ENCODE measurements at places on chromosomes 11 and 22. TPM values are rescaled to one million over a fixed set of nuclear protein-coding genes. Genes with fewer than 3 reads are reported as not detected.

PNPLA3 gene
- total RNA-seq = 0.73 TPM

GGT5 gene
- total RNA-seq = 2.5 TPM

TMEM191B gene
- 2.3 TPM for total RNA-seq

ANGPTL5 gene
- total RNA-seq = not detected

DMC1 gene
- total RNA-seq = 6.1 TPM

QSER1 gene
- total RNA-seq = 20.5 TPM

EED gene
- total RNA-seq = 28.3 TPM

OPCML gene
- not detected for total RNA-seq

TCN1 gene
- 0.50 TPM for total RNA-seq

OSBP2 gene
- total RNA-seq = 11.1 TPM

PATE2 gene
- total RNA-seq = not detected

IFITM10 gene
- total RNA-seq = 1.0 TPM

CRKL gene
- total RNA-seq = 23.0 TPM

GGTLC3 gene
- not detected for total RNA-seq

BIRC2 gene
- 28.5 TPM for total RNA-seq

CRYBA4 gene
- not detected for total RNA-seq

SHISAL1 gene
- 5.8 TPM for total RNA-seq

UNC93B1 gene
- 74.8 TPM for total RNA-seq

PDGFB gene
- total RNA-seq = 2.8 TPM

POLDIP3 gene
- total RNA-seq = 40.0 TPM

MYEOV gene
- 92.4 TPM for total RNA-seq

APOBEC3B gene
- 30.2 TPM for total RNA-seq

MS4A15 gene
- not detected for total RNA-seq

MYO7A gene
- 1.1 TPM for total RNA-seq

CCDC87 gene
- total RNA-seq = 0.60 TPM

SLC29A2 gene
- 4.9 TPM for total RNA-seq

ARHGAP8 gene
- 1.9 TPM for total RNA-seq

ARHGAP32 gene
- total RNA-seq = 3.1 TPM

GAS2L1 gene
- 18.2 TPM for total RNA-seq

TSGA10IP gene
- not detected for total RNA-seq

ART1 gene
- not detected for total RNA-seq

RBFOX2 gene
- 32.4 TPM for total RNA-seq

KCNE3 gene
- total RNA-seq = not detected

CSNK2A3 gene
- 2.8 TPM for total RNA-seq

ADAMTS8 gene
- total RNA-seq = 0.49 TPM

TMPRSS13 gene
- total RNA-seq = not detected

SYT12 gene
- total RNA-seq = 13.6 TPM

ABCC8 gene
- total RNA-seq = 1.6 TPM
